EL (cell line): ENCODE measurements at places on chromosomes 7 and 10.

GRCh38 chr10:14084875-14085274, 245.8 kb downstream of the FRMD4A start:
- DNase-seq = peak; percentile 59

DNA sequence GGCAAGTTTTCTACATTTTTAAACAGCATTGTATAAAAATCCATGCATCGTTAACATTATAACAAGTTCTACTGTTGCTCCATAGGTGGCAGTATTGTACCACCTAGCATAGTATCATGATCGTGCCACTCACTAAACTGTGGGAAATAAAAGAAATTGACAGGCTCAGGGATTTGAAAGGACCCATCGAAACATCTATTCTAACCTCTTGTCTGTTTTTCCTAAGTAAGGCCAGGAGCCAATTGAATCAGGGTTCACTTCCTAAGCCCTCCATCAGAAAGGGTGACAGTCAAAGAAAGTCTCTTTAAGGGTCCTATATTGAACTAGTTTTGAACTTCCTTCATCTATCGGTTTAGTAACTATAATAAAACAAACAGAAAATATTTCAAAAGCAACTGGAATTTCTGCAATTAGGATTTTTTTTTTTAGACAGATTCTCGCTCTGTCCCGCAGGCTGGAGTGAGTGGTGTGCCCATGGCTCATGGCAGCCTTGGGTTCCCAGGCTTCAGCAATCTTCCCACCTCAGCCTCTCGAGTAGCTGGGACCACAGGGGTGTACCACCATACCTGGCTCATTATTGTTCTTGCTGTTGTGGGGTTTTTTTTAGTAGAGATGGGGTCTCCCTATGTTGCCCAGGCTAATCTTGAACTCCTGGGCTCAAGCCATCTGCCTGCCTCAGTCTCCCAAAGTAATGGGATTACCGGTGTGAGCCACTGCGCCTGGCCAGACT, 9.4 kb downstream of the HACD1 start:
- DNase-seq = peak; percentile 63

DNA sequence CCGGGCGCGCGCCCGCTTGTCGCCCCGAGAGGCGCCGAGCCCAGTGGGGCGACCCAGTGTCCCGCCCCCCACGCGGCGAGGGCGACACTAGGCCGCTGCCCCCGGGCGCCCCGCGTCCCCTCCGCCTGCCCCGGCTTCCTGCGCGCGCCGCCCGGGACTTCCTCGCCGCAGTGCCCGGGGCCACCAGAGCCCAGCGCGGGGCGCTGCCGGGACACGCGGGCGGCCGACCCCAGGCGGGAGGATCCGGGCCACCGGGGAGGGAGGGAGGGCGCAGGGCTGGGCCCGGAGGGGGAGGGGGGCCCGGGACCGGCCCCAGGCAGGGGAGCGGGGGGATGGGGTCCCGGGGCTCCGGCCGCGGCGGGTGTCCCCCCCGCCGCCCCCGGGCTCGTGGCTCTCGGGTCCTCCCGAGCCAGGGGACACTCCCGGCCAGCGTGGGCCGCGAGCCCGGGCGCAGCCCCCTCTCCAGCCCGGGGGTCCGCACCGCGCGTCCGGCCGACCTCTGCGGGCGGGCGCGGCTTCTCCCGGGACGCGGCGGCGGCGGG, 435 bp upstream of the PWWP2B start:
- peak; percentile 44 for DNase-seq

DNA sequence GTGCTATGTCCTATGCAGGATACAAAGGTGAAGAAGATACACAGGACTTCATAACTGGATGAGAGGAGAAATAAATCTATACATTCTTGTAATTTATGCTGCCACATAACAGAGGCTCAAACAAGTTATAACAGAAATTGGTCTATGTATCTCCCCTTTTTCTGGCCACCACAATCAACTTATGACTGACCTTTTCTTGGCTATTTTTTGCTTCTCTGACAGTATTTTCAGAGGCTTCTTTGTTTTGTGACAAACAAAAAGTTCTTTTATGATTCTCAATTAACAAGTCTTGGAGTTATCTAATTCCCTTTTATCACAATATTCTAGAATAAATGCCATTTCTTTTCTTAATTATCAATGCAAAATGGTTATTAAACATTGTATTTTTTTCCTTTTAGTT, 953.0 kb upstream of the ZWINT start:
- DNase-seq = no peak

- DNase-seq = no peak
Observed at GRCh38 chr10:46264336-46264735, 22.5 kb upstream of the ANTXRL start.
